ENCODE measurements at places on chromosomes 12 and 14.
A peak's percentile ranks its signal among the peaks of the same experiment; 100 is the strongest.

DNA sequence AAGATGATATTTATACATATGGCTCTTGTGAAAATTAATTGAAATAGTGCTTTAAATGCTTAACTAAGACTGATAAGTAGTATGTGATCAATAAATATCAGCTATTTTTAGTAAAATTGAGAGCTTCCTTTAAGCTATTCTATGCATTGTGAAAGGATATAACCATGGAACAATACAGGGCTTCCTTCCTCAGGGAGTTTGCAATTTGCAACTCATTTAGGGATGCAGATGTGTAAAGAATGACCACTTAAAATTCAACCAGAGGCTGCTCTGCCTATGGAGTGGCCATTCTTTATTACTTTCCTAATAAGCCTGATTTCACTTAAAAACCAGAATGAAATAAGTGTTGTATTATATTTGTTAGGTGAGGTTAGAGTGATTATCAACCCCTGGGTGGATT lies 103.2 kb upstream of the PRICKLE1 start:
- no peak for DNase-seq

DNA sequence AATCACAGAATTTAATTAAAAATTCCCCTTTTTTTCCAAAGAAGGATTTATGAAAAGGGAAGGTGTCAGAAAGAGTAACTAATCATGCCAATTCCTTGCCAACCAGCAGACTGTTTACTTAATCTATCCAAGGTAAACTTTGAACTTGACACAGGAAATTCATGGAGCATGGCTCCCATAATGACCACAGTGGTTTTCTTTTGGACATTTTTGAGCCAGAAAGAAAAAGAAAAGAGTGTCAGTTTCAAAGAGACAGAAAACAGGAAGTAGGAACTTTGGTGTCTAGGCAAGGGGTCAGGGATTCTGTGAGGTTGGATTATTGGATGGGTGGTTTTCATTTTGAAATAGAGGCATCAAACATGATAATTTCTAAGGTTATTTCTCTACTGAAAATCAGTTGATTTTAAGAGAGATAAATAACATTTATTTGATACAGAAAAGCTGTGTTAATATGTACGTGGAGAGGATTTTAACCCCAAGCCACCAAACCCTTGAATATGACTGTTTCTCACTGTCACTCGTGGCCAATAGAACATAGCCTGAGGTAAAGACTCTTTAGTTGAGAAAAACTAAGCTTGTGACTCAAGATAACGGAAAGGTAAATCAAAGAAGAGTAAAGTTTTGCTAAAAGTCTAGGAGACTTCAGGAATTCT lies 196.1 kb downstream of the TTC6 start:
- DNase-seq: no peak

DNA sequence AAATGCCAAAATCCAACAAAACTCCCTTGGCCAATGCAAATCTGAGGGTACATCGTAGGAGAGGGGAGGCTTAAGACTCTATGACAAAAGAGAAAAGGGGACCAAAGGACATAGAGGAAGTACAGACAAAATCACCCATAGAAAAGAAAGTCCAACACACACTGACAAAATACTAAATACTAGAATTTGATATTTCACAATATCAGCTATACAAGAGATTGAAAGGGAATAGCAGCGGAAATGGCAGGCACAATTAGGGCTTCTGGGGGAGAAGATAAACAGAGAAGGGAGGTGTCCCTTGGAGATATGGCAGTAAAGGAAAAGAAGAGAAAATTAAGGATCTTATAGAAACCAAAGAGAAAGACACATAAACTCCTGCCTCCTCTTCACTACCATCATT lies 29.0 kb downstream of the ATP2B1 start:
- DNase-seq: no peak

DNA sequence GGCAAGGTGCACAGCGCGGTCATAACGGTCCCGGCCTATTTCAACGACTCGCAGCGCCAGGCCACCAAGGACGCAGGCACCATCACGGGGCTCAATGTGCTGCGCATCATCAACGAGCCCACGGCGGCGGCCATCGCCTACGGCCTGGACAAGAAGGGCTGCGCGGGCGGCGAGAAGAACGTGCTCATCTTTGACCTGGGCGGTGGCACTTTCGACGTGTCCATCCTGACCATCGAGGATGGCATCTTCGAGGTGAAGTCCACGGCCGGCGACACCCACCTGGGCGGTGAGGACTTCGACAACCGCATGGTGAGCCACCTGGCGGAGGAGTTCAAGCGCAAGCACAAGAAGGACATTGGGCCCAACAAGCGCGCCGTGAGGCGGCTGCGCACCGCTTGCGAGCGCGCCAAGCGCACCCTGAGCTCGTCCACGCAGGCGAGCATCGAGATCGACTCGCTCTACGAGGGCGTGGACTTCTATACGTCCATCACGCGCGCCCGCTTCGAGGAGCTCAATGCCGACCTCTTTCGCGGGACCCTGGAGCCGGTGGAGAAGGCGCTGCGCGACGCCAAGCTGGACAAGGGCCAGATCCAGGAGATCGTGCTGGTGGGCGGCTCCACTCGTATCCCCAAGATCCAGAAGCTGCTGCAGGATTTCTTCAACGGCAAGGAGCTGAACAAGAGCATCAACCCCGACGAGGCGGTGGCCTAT lies 875 bp downstream of the HSPA2 start:
- no peak for DNase-seq

DNA sequence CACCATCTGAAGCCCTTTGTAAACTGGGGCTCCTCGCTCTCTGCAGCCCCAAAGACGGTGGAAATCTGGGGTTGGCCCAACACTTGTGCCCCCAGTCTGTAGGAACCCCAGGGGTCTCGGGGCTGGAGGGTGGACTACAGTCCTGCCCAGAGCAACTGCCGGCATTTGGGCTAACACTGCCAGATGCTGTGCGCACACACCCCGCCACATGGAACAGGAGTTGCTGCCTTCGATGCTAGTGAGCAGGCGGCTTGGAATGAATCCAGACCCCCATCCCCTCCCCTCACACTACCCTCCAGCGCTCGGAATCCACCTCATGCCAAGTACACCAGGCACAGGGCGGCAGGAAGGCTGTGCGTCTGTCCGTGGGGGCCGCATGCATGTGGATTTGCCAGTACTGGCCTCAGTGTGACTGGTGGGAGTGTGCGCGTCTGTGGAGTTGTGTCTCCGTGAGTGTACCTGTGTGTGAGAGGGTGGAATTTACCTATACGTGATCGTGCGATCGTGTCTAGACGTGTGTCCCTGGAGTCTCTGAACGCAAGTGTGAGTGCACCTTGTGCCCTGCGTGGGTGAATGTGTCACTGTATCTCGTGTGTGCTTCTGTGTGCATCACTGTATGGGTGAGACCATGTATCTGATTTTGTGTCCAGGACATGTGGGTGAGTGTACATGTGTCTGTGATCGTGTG lies 5.1 kb downstream of the LHX5 start:
- DNase-seq: peak; percentile 50

GRCh38 chr12:95474660-95474958 lies 657 bp downstream of the METAP2 start:
- DNase-seq: no peak
